Sigmoid colon (tissue), 7 donors: ENCODE measurements at places on chromosomes 1 and 21. TPM values are rescaled to one million over a fixed set of nuclear protein-coding genes. Genes with fewer than 3 reads are reported as not detected.

DNA sequence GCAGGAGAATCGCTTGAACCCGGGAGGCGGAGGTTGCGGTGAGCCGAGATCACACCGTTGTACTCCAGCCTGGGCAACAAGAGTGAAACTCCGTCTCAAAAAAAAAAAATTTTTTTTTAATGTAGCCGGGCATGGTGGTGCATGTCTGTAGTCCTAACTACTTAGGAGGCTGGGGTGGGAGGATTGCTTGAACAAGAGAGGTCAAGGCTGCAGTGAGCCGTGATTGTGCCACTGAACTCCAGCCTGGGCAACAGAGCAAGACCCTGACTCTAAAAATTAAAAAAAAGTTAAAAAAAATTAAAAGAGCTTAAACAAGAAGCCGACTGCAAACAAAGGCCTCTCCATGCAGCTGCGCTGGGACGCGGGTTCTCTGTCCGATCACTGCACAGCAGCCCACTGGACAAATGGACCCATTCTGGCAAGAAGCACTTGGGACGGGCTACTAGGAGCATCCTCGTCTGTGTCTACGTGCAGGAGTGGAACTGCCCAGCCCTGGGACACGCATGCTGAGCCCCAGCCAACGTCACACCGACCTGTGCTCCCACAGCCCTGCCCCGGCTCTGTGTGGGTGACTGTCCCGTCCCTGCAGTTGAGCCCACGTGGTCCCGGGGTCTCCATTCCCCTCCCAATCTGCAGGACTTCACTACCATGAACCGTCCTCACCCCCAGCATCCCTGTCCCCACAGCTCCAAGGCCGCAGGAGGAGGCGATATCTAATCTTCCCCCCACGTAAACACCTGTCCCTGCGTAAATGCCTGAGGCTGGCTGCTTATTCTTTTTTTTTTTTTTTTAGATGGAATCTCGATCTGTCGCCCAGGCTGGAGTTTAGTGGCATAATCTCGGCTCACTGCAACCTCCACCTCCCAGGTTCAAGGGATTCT lies 12.3 kb downstream of the SLC35E2B start:
- DNase-seq = peak; percentile 58

GRCh38 chr1:236556606-236557005 lies 32.8 kb downstream of the LGALS8 start:
- no peak for DNase-seq

Gene EPHA8
- not detected for total RNA-seq

Gene LIPI
- total RNA-seq = not detected

- no peak for DNase-seq
Measured at GRCh38 chr1:239826736-239827135, 264.9 kb upstream of the FMN2 start.
